Lung (tissue), 17 donors: ENCODE measurements at places on chromosomes 1 and 21.
A peak's percentile ranks its signal among the peaks of the same experiment; 100 is the strongest.

GRCh38 chr1:245615001-245615400 lies 460.2 kb downstream of the KIF26B start:
- no peak for DNase-seq

DNA sequence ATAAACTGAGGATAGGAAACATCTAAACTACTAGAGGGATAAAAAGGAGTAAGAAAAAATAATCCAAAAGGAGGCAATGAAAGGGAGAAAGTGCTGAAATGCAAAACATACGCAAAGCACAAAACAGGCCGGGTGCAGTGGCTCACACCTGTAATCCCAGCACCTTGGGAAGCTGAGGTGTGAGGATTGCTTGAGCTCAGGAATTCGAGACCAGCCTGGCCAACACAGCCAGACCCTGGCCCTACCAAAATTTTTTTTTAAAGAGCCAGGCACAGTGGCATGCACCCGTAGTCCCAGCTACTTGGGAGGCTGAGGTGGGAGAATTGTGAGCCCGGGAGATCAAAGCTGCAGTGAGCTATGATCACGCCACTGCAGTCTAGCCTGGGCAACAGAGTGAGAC lies 10.5 kb downstream of the SPOCD1 start:
- DNase-seq, result no peak

DNA sequence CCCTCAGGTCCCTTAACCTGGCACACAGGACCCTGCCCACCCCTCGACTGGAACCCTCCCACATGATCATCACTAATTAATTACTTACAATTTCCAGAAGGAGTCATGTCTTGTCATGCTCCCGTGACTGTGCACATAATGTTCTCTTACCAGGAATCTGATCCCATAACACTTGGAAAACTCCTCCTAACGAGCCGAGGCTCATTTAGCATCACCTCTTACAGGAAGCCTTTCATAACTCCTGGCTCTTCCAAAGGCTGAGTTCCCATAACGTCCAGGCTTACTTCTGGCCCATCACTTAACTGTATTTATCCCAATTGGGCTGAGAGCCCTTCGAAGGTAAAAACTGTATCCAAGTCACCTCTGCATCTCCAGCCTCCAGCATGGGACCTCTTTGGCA lies 147.9 kb upstream of the JUN start:
- DNase-seq, result no peak

- peak; percentile 72 for DNase-seq
Measured at GRCh38 chr1:245687152-245687635, 532.4 kb downstream of the KIF26B start.

DNA sequence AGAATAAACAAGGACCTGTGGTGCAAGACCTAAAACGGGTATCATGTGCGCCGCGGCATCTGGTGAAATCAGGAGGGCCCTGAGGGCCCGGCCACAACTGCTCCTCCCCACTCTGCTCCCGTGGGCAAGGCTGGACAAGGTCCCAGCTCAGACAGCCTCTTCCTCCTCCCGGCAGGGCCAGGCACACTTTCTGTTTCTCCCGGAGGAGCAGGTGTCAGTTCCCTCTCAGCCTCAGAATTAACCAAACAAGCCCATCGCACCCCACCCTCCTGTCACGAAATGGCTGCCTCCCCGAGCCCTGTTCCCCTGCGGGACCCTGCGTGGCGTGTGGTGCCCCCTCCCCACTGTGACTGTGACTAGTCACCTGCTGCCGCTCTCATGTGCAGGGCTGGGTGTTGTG lies 15.2 kb downstream of the PTTG1IP start:
- DNase-seq, result no peak

GRCh38 chr1:227886993-227887696 lies 60.6 kb downstream of the WNT9A start:
- peak; percentile 96 for DNase-seq

- DNase-seq, result peak; percentile 63
Measured at GRCh38 chr21:18138507-18138906, 106.1 kb upstream of the CHODL start.

- DNase-seq, result no peak
Measured at GRCh38 chr1:18836654-18837053, 22.8 kb downstream of the TAS1R2 start.

GRCh38 chr1:91731815-91732214 lies 154.1 kb downstream of the TGFBR3 start:
- peak; percentile 35 for DNase-seq

DNA sequence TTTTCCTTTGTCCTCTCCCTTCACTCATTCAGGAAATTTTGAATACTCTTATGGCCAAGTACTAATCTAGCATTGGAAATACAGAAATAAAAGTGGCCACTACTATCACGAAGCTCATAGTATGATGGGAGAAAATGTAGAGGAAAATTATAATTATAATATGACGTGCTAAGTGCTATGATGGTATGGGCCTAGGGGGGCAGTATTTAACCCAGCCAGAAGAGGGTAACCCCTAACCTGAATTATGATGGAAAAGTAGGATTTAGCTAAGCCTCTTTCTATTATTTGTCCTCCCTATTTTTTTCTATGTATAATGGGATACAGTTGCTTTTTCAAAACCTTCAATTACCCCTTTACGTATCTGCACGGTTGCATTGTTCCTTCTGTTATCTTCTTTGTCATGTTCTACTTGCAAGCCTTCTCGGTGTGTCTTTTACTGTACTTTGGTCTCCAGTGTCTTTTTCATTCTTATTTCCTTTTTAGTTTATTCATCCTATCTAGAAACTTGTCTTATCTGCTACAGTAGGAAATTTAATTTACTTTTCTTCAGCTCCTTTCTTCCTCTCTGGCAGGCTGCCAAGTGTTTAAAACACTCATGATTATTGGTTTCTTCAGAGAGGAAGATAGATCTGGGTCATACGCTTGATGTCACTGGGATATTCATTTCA lies 88.8 kb upstream of the GPR52 start:
- DNase-seq, result no peak

DNA sequence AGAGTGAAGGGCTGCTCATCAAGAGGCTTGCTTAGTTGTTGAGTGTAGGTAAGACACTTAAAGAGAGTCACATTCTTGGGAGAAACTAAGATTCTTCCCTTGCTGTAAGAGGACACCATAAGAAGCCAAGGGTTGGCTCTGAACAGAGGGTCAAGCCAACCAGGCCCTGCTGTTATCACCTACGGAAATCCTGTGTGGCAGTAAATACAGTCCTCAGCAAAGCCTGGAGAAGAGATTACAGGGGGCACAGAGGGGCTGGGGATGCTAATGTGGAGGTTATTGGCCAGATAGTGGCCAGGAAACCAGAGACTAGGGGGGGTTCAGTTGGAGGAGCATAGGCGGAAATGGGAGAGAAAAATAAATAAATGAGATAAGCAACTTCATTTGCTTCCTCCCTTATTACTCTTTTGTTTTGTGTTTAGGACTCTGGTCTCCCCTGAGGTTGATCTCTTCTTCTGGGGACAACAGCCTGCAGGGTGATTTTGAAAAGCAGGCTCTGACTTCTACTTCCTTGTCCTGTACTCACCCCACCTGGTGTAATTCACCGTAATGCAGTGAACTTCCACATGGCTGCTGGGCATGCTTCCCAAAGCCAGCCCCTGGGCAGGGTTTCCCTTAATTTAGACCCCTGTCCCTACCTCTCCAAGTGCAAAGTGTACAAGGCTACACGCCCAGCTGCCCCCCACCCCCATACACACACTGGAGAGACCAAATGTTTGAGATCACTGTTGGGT lies 40.9 kb downstream of the MTARC1 start:
- DNase-seq, result no peak

DNA sequence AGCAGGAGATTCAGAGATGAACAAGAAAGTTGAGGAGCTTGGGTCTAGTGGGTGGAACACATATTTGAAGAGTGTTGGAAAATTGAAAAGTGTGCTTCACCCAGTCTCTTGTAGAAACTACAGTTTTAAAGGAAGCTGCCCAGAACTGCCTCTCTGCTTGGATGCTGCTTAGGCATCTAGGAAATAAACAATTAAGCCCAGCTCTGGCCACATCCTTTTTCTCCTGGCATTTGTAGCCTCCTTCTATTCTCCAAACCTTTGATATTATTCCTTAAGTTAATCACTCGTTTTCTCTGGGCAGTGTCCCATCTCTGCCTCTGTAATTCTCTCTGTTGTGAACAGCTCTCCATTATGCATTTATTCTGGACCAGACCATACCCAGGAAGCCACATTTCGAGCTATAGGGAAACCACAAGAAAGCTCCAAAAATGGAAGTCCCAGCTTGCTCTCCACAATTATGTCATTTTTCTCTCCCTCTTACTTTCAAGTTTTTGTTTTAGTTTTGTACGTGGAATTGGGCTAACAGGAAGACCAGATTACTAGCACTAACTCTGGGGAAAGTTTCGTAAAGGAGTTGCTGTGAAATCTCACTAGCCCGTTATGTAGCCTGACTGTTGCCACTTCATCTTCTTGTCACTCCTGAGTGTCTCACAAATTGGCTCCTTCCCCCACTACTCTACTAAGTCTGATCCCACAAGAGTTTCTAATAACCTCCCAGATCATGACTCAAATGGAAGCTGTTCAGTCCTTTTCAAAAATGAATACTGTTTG lies 102.2 kb downstream of the NTMT2 start:
- no peak for DNase-seq

GRCh38 chr1:155083865-155084721 lies 5.5 kb downstream of the EFNA3 start:
- DNase-seq, result peak; percentile 34

- DNase-seq, result no peak
Measured at GRCh38 chr1:200034262-200034557, 6.7 kb downstream of the NR5A2 start.

GRCh38 chr1:41711581-41711980 lies 207.1 kb downstream of the HIVEP3 start:
- no peak for DNase-seq

GRCh38 chr1:105865546-105865945 lies 1190.9 kb upstream of the PRMT6 start:
- no peak for DNase-seq

DNA sequence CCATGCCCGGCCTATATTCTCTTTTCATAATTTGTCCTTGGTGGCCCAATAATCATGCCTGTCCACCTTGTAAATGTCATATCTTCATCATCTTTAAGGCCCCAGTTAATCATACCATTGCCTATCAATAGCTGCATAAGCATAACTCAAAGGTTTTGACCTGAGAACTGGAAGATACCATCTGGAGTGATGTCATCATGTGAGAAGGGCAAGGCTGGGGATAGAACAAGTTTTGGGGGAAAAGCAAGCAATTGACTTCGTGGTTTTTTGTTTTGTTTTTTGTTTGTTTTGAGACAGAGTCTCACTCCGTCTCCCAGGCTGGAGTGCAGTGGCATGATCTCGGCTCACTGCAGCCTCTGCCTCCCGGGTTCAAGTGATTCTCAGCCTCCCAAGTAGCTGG lies 6.2 kb downstream of the UBIAD1 start:
- DNase-seq, result no peak

- DNase-seq, result no peak
Measured at GRCh38 chr1:93907718-93908117, 1.5 kb downstream of the GCLM start.

GRCh38 chr1:177869586-177869985 lies 100.3 kb downstream of the SEC16B start:
- no peak for DNase-seq

- peak; percentile 26 for DNase-seq
Measured at GRCh38 chr1:60145771-60146170, 72.2 kb upstream of the C1orf87 start.

GRCh38 chr21:44329086-44329889 lies 9.9 kb downstream of the CFAP410 start:
- no peak for DNase-seq

- no peak for DNase-seq
Measured at GRCh38 chr1:63328781-63329180, 6.4 kb downstream of the FOXD3 start.

DNA sequence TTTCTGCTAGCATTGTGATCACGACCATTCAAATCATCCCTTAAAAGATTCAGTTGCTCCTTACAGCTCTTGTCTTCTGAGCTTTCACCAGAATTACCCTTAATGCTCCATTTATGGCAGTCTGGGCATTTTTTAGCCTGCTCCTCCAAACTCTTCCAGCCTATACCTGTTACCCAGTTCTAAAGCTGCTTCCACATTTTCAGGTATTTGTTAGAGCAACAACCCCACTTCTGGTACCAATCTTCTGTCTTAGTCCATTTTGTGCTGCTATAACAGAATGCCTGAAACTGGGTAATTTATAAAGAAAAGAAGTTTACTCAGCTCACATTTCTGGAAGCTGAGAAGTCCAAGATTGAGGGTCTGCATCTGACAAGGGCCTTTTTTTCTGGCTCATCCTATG lies 17.2 kb downstream of the MYBPH start:
- no peak for DNase-seq

- no peak for DNase-seq
Measured at GRCh38 chr1:231855361-231855760, 228.8 kb downstream of the DISC1 start.

DNA sequence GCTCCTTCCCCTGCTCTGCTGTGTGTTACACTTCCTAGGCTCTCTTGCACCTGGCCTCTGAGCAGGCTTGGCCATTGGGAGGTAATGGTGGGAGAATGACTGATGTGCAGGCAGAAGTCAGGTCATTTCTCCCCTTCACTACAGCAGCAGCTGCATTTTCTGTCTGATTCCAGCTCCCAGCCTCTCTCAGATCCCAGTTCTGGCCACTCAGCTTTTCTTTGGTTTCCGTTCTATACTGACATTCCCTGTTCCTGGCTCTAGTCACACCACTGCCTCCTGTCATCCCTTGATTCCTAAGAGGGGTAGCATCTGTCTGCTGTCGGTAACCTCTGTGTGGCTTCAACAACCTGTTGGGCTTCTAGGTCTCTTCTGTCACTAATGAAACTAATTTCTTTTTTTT lies 127.7 kb upstream of the HOOK1 start:
- DNase-seq, result peak; percentile 33

GRCh38 chr1:200448034-200448762 lies 38.4 kb upstream of the ZNF281 start:
- no peak for DNase-seq

- DNase-seq, result peak; percentile 71
Measured at GRCh38 chr1:155186067-155186793, 12.6 kb downstream of the TRIM46 start.

GRCh38 chr21:43665879-43666278 lies 6.5 kb downstream of the RRP1B start:
- DNase-seq, result no peak

GRCh38 chr1:23421343-23421742 lies 3.2 kb downstream of the TCEA3 start:
- no peak for DNase-seq

GRCh38 chr1:201154389-201155165 lies at the start of gene TMEM9:
TSS of gene TMEM9 (minus strand) at chr1:201154474. CDS start at chr1:201153923, 551 bp downstream.
- peak; percentile 99 for DNase-seq

GRCh38 chr1:46558141-46558963 lies 6.9 kb upstream of the KNCN start:
- DNase-seq, result no peak

DNA sequence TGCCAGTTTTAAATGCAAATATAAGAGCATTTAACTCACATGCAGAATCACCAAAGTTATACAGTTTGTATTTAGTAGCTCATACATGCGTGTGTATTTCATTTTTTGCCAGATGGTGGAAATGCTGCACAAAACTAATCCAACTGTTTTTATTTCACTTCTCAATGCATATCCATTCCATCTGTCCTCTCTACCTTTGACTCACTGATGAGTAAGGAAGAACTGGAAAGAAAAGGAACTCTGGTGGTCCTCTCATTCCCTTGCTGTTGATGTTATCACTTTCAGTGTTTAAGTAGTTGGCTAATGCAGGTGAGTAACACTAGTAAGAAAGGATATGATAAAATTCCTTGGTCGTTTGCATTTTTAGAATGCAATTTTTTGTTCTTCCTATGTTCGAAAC lies 5.7 kb upstream of the SLC1A7 start:
- DNase-seq, result no peak

GRCh38 chr1:243345205-243345604 lies 89.4 kb downstream of the SDCCAG8 start:
- peak; percentile 26 for DNase-seq
